ENCODE measurements at places on chromosomes 12 and 14.

DNA sequence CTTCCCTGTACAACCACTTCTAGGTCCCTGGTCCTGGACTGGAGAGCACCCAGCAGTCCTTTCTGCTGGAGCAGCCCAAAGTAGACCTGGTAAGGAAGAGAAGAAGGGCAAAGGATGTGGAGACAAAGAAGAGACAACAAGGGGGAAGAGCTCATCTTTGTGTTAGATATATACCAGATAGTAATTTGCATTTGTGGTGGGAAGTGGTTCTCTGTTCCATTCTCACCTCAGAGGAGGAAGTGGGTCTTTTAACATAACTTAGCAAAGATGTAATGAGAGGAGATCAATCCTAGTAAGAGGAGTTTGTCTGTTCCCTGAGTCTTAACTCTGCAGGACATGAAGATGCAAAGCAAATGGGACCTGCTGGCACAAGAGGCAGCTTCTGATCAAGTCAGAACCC lies 8.0 kb downstream of the CCDC198 start:
- no peak for DNase-seq

DNA sequence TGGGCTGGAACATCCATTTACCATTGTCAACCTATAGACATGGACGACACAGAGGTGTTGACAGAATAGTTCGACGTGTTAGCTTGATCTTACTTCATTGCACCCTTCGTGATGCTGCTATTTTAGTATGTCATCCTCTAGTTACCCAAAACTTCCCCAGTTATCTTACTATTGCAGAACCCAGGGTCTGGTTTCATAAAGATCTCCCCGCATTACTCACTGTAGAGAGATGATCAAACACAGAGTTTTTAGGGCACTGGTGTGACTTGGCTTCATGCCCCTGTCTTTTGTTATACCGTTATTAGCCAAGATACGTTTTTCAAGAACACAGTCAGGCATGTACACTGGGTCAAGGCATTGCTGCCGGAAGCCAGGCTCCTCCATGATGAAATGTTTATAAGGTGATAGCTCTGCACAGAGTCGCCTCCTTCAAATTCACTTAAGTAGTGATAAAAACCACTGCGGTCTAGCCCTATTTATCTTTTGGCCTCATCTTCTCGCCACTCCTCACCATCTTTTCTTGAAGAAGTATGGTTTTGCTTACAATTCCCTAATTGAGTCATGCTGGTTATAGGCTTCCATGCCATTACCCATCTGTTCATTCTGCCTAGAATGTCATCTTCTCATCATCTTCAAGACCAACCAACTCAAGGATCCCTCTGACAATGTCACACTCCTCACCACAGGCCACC lies 1127.9 kb downstream of the VRK1 start:
- no peak for DNase-seq

- peak; percentile 66 for DNase-seq
Observed at GRCh38 chr14:28754209-28754985, 12.2 kb upstream of the FOXG1 start.

DNA sequence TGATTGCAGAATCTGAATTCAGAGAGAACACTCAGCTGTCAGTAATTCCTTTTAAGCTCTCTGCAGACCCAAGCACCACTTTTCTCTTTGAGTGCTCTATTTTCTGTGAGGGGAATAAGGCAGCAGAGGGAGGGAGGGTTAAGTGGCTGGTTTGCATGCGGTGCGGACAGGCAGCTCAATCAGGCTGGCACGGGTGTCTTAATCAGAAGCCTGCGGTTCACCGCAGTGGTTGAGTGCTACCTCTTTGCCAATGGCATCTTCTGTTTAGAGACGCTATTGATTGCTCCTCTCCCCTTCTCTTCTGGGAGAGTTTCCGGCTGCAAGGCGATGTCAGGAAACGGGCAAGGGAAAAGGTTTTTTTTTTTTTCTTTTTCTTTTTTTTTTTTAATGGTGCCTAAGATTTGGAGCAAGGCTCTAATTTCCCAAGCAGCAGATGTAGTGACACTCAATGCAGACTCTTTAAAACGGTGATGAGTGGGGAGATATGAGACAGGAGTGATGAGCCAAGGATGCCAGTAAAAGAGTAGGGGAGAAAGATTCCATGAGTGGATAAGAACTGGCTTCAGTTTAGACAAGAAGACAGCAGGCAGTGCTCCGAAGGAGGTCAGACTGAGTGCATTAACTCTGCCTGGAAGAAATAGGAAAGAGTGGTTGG lies 533.7 kb upstream of the SEL1L start:
- no peak for DNase-seq

DNA sequence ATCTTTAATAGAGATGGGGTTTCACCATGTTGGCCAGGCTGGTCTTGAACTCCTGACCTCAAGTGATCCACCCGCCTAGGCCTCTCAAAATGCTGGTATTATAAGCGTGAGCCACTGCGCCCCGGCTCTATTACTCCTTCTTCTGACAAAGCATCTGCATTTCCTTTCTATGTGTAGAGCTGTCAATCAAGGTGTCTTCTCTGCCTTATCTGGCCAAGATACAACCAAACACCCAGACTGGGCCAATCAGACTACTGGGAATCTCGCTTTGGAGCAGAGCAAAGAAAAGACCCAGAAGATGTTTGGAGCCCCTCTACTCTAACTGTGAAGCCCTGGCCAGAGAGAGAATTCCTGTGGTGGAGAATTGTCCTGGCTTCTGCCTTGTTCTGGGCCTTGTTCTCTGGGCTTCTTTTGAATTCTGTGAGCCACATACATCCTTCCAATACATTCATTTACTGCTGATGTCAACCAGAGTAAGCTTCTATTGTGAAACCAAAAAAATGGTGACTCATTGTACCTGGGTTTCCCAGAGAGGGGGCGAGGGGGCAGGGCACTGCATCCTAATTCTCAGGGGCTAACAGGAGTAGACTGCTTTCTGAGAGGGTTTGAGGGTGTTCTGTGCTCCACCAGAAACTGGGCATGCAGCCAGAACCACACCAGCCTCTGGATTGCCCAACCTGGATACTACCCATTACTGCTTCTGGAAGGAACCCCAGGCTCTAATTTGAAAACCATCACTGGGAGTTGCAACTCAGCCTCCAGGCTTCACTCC lies 18.8 kb upstream of the FLVCR2 start:
- peak; percentile 68 for DNase-seq
